ENCODE measurements at places on chromosomes 6 and 20.

GRCh38 chr6:148566664-148567350 is 180.0 kb upstream of the UST start:
- no peak for DNase-seq

GRCh38 chr20:62799459-62799858 is 3.2 kb downstream of the MRGBP start:
- no peak for DNase-seq

DNA sequence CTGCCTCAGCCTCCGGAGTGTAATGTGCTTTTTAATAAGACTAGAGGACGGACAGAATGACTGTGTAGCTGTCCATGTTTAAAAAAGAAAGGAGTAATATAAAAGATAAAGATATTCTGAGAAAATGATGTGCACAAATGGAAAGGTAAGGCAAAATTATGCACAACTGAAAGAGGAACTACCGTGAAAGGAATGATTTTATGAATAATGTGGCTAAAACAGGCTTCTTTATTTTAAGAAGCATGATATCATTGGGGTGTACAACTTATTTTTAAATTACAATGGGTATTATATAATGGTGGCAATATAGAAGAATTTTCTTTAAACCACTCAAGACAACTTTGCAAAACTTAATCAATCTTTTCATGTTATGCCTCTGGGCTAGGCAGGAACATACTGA is 78.1 kb downstream of the FIG4 start:
- DNase-seq = no peak

- DNase-seq = no peak
Measured at GRCh38 chr20:14775778-14776177, 438.4 kb upstream of the FLRT3 start.

DNA sequence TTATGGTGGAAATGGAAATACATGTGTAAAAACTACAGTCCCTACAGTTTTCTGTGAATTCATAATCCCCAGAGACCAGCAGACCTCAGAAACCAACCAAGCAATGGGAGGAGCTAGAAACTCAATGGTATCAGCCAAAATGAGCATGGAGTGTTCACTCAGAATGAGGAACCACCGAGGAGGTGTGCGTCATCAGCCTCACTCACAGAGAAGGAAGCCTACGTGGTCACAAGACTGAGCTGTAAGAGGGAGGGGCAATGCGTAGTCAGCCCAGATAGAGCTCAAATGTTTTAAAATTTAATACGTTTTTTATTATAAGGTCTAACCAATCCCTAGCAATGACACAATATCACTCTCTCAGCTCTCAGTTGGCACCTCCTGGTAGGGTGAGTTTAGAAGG is 17.4 kb downstream of the MYLK4 start:
- DNase-seq = peak; percentile 31

GRCh38 chr20:12702312-12702711 is 306.5 kb upstream of the SPTLC3 start:
- DNase-seq = no peak

- DNase-seq = peak; percentile 45
Measured at GRCh38 chr20:46308258-46309157, at the start of gene CDH22. TSS of gene CDH22 (minus strand) at chr20:46308498. CDS start at chr20:46251294, 57,204 bp downstream.

DNA sequence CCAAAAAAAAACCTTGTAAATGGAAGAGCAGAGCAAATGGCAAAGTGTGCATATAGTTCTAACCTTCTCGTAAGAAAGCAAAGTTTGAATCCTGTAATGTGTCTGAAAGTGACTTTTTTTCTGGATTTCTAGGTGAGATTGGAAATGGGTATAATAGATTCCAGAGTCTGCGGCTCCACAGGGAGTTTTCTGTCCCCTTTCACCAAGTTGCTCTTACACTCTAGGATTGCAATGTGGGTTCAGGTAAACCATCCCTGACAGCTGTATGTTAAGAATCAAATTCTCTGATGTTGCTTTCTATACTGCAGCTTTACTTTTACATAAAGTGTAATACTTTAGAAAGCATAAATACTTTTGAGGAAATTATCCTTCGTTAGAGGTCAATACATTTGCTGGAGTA is 260.1 kb downstream of the PRL start:
- DNase-seq = no peak

DNA sequence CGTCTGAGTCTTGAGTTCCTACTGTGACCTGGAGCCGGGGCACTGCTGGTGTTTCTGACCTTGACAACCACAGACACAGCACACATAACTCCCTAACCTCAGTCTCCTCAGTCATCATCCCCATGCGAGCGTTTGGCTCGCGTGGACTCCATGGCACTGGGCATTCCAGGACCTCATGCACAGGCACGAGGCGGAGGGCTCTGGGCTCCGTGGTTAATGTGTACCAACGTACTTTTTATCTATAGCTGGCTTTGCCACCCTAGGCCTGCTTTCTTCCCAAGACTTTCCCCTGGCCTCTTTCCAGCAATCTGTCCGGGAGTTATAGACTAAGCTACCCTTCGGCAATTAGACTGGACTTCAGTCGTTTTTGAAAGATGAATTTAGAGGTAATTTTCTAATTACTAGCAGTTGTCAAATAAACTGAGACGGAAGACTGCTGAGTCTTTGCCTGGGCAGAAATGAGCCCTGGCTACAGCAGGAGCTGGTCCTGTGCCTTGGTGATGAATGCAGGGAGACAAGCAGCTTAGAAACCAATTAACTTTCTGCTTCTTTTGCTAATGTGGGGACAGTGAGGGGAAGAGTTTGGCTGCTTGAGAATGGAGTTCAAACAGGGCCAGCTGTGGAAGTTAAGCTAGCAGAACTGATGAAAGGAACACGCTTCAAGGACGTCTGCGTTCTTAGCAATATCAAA is 16.1 kb upstream of the CTCFL start:
- DNase-seq = no peak

- DNase-seq = no peak
Measured at GRCh38 chr6:127784468-127784867, 116.4 kb downstream of the THEMIS start.

DNA sequence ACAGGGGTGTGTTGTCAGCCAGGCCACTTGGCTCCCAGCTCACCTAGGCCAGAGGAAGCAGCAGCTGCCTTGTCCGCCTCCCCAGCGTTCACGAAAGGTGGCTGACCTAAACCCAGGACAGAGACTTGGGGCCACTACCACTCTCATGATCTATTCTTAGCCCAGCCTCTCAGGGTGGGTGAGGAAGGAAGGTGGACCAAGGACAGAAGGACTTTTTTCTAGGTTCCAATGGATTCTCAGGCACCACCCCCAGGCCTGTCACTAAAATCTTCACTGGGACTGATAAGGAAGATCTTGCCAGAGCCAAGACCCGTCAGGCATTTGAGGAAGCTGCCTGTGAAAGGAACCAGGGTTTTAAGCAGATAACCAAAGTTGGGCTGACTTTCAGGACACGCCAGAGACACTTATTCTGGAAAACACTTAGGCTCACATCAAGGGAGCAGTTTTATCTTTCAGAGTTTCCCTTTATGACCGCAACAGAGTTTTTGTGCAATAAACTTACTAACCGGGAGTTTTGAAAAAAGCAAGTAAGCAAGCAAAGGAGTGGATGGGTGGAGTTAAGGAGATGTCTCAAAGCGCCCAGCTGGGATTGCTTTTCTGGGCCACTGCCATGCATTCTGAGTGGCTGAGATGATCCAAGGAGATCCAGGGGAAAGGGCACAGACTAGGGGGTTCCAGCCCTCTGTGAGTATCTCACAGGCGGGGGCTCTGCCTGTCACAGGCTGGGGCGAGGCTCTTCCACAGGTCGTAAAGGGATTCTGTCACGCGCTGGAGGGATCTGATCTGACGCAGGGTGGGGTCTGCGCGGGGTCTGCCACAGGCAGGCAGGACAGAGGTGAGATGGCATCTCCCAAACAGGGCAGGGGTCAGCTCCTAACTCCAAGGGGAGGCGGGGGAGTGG is 989 bp downstream of the FITM2 start:
- DNase-seq = no peak

DNA sequence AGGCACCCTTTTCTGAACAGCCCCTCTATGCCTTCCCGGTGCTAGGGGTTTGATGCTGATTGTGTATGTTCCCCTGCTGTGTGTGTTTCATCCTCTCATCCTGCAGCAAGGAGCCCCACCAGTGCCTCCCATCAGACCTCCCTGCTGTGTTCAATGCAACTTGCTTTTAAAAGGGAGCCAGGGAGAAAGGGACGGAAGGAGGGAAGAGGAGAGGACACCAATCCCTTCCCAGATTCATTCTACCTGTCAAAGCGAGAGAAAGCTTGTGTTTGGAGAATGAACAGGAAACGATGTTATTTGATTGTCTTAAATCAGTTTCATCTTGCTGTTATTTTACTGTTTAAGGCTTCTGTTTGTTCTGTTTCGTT is 259.2 kb downstream of the ADGB start:
- no peak for DNase-seq

GRCh38 chr6:74289884-74290283 is 593.9 kb downstream of the CD109 start:
- no peak for DNase-seq

- DNase-seq = no peak
Measured at GRCh38 chr6:39439342-39440038, 117.0 kb upstream of the KCNK16 start.

- DNase-seq = no peak
Measured at GRCh38 chr6:136334853-136335252, 45.2 kb upstream of the BCLAF1 start.

DNA sequence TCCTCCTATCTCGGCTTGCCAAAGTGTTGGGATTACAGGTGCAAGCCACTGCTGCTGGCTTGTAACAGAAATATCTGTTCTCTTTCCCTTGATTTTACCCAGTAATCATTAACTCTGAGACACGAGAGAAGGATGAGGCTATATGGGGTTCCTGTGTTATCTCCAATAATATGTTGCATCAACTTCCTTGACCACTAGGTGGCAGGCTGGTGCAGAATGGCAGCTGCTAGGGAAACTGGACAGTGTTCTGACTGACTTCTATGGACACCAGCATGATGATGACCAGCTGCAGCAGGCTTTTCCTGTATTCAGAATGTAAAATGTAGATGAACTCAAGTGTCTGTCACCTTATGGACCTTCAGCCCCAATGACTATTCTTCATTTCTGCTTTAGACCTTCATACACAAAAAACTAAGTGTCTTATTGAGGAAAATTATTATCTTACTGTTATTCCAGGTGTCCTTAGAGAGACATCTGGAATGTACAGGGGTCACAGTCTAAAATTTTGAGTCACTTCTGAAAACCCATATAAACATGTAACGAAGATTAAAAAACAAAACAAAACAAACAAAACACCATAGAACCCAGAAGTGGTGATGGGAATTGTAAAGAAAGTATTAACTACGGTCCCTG is 20.4 kb upstream of the CD109 start:
- DNase-seq = peak; percentile 83

DNA sequence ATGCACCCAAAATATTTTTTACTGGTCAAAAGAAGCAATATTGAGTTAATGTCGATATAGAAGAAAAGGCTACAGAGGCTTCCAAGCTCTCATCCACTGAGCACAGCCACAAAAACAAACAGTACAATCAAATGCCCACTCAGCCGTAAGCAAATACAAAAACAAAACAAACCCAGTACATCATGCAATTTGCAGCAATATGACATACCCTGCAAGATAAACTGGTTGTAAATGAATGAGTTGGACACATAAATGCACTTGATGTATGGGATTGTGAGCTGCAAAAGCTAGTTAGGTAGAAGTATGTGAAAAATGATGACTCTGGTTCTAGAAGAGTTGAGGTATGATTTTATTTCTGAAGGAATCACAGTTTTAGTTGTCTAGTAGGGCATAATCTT is 83.9 kb downstream of the SESN1 start:
- DNase-seq = no peak

- DNase-seq = peak; percentile 78
Measured at GRCh38 chr6:149934249-149935156, 7.3 kb upstream of the ULBP2 start.

GRCh38 chr6:44062105-44062770 is 65.0 kb downstream of the MRPL14 start:
- DNase-seq = no peak

DNA sequence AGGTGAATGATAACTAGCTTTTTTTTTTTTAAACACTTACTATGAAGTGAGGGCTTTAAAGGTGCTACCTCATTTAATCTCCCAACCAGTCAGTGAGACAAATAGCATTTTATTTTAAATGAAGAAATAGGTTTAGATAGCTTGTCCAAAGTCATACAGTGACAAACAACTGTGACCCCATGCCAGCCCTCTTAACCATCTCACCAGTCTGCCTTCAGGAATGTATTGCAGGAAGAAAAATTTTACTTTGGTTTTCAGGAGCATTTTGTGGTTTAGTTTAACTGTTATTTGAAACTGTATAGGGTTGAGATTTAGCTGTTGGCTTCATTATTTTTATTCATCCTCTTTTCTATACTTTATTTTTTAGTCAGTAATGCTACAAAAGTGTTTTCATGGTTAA is 18.6 kb downstream of the DSE start:
- no peak for DNase-seq

GRCh38 chr6:26657256-26657655 is 2.3 kb downstream of the ZNF322 start:
- DNase-seq = no peak

- DNase-seq = peak; percentile 72
Measured at GRCh38 chr6:37173493-37174195, 3.7 kb downstream of the PIM1 start.

DNA sequence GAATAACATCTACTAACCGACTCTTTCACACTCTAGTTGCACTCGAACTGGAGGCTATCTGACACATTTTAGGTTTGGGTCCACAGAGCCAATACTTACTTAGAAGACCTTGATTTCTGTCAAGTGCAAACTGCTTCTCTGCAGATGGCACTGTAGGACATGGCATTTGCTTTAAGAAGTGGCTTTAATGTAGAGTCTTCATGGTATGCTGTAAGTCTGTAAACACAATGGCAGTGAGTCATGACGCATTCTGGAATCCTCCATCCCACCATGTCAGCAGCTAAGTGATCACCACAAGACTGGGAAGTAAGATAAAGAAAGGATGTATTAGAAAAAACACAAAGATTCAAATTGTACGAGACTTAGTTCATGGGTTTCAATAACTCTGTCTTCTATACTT is 377.0 kb upstream of the NOX3 start:
- DNase-seq = no peak

GRCh38 chr6:167524261-167525111 is 199.6 kb downstream of the TTLL2 start:
- DNase-seq = no peak

DNA sequence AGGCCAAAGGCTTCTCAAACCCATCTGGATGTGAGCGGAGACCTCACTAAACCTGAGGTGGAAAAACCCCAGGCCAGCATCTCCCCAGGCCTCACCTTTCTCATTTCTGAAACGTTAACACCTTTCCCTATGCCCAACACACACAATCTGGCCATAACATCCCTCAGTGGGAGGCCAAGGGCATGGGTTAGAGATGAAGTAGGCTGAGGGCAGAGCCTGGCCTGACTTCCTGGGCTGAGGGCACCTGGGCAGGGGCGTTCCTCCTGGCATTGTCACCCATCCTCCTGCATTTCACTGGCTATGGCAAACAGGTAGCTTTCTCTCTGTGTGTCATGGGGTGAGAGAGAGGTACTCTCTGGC is 8.4 kb downstream of the MOCS1 start:
- no peak for DNase-seq

Data from stimulated activated CD4-positive, alpha-beta T cell treated with anti-CD3 and anti-CD28 coated beads, Interleukin-4, amount 100 ng/mL, for 24 hours (primary cell).